Activated naive CD8-positive, alpha-beta T cell treated with anti-CD3 and anti-CD28 coated beads, Interleukin-2, amount 10 ng/mL, durations not matched to agents 7 days and 5 days (primary cell): ENCODE measurements at places on chromosomes 3 and 15. TPM values are rescaled to one million over a fixed set of nuclear protein-coding genes. Genes with fewer than 3 reads are reported as not detected.

Gene MCF2L2
- 6.5 TPM for total RNA-seq

- no peak for DNase-seq
These were observed 24.7 kb upstream of the OR5K4 start for GRCh38 chr3:98328933-98329332.

DNA sequence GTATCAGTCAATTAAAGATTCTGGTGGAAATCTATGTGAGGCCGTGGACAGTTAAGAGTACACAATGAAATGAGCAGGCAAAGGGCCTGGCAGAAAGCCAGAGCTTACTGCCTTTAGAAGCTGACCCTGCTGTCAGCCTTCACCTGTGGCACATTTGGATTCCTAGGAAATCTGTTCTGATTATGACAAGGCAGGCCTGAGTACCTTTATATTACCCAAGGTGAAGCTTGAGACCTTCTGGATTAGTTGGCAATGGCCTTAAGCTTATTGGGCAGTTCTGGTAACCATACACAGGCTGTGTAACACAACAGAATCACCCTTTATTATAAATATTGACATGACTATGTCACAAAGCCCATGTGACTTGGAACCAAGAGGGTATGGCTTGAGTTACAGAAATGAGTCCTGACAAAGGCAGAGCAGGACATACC is 43.2 kb downstream of the NBEAL2 start:
- DNase-seq = no peak

- DNase-seq = no peak
These were observed 239.9 kb upstream of the TPM1 start for GRCh38 chr15:62802612-62803011.

DNA sequence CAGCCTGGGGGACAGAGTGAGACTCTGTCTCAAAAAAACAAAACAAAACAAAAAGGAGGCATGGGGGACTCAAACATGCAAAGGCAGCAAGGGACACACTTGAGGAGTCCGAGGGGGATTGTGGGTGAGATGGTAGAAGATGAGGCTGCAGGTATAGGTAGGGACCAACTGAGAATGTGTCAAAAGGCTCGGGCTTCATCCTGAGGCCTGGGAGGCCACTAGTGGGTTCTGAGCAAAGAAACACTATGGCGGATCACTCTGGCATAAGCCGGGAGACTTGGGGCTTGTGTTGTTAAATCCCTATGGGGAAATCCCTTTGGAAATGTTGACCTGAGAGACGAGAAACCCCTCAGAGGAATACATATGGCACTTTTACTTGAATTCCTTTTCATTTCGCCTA is 21.2 kb downstream of the ZNF710 start:
- no peak for DNase-seq

GRCh38 chr15:45536934-45537333 is 14.4 kb upstream of the SLC30A4 start:
- no peak for DNase-seq

- no peak for DNase-seq
These were observed 6.0 kb downstream of the CCDC12 start for GRCh38 chr3:46970391-46971091.

GRCh38 chr15:33624439-33624838 is 313.7 kb downstream of the RYR3 start:
- no peak for DNase-seq

- DNase-seq = no peak
These were observed 19.9 kb upstream of the COLQ start for GRCh38 chr3:15541371-15541770.

- no peak for DNase-seq
These were observed 83.2 kb downstream of the RAB11A start for GRCh38 chr15:65952391-65953053.

Gene CAMK2N2
- not detected for total RNA-seq

Gene KBTBD12
- not detected for total RNA-seq

DNA sequence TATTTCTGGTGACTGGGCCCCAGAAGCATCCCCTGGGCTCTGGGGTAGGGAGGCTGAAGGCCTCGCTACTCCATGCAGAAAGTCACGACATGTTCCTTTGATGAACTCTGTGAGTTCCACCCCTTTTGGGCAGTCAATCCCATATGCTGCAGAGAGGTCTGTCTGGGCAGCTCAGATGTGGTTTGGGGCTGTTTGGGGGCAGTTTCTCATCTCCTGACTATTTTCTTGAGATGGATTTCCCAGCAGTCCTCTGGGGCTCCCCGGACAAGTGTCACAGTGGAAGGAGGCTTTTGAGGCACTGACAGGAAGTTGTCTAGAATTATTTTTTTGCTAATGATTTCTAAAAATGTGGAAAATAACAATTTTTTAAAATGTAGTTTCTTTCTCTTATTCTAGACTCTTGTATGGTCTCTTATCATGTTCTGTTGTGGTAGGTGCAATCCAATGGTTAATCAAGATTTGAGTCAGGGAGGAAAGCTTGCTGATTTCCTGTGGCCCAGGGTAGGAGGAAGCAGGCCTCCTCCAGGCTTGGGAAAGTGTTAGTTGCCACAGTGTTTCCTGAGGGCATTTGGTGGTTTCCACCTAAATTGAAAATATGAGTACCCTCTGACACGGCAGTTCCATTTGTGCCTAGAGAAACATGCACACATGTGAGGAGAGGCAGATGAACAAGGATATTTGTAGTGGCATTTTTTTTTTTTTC is 19.9 kb upstream of the TATDN2 start:
- no peak for DNase-seq

Gene C3orf18
- total RNA-seq = 53.2 TPM

Gene ZBTB47
- 1.1 TPM for total RNA-seq

DNA sequence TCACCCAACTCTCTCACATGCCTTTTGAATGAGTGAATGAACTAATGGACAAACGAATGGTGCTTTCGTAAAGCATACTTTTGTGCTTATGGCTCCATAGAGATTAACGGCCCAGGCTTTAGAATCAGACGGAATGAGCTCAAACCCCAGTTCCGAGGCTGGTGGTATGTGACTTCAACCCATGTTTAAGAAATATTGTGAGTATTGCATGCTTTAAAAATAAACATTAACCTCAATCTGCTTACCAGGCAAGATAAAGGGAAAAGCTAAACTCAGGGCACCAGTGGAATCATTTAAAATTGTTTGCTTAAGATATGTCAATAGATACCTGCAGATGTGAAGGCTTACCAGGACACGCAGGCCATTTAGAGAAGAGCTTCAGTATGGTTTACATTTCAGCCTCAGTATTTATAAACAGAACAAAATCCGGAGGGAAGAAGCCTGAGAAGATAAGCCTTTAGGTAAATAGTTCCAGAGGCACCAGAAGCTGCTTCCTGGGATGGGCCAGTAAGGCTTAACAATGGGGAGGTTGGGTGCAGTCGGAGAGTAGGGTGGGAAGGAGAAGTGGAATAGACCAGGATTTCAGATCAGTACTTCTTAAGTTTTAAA is 186.4 kb downstream of the ADAMTS9 start:
- no peak for DNase-seq

DNA sequence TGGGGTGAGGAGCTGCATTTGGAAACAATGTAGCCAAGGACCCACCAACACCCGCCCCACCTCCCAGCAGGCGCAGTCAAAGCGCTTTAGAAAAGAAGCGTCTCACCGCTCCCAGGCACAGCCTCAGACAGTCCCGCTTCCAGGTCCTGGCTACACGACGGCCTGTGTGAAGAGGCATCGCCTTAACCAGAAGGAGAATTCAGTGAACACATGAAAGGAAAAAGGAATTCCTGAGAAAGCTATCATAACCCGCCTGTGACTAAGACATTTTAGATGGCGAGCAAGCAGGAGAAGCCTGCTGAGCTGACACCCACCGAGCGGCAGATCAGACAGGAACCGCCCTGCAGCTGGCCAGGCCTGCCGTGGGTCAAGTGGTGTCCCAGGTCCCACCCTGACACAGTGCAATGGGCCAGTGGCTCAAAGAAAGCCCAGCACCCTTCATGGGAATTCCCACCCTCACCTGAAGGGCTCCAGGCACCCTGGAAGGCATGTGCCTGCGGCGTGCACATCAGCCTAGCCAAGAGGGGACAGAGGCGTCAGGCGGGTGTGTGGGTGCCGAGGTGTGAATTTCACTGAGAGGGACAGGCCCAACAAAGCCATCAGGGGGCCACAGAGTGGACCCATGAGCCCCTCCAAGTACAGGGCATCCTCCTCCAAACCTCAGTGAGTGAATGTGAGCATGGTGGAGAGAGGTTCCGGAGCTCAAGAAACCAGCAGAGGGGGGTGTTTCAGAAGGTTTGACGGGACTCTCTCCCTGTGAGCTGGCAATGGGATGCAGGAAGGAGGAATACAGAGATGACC is 144.8 kb downstream of the NSMCE3 start:
- no peak for DNase-seq

Gene TJP1
- not detected for total RNA-seq

DNA sequence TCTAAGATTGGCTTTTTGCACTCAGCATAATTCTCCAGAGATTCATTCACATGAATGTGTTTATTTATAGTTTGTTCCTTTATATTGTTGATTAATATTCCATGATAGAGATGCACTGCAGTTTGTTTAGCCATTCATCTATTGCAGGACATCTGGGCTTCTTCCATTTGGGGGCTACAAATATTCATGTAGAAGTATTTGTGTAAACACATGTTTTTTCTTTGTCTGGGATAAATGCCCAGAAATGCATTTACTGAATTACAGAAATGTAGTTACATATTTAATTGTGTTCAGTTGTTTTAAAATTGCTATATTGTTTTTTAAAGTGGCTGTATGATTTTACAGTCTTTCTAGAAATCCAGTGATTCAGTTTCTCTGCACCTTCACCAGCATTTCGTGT is 635.0 kb downstream of the ZIC1 start:
- no peak for DNase-seq

DNA sequence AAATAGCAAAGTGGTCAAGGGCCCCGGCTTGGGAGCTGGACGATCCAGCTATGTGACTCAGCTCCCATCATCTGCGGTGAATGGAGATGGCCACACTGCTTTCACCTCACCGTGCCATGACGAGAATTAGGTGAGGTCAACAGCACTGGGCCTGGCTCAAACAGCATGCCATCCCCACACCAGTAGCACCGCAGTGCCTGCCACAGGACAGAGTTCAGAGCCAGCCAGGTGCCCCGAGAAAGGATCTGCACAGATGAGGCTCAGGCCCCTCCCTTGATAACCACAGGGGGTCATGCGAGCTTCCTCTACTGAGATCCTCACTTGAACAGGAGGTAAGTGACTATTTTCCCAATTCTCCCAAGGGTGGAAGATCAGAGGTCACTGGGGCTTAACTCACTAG is 29.4 kb downstream of the ZXDC start:
- no peak for DNase-seq

Gene FEM1B
- 54.0 TPM for total RNA-seq
